Calu3 (cell line): ENCODE measurements at places on chromosomes 6 and 20. TPM values are rescaled to one million over a fixed set of nuclear protein-coding genes. Genes with fewer than 3 reads are reported as not detected.
A peak's percentile ranks its signal among the peaks of the same experiment; 100 is the strongest.

PRSS16 gene
- total RNA-seq: 29.4 and 31.3 TPM in 2 replicates

RIN2 gene
- 9.8 and 9.9 TPM in 2 replicates for total RNA-seq

OPN5 gene
- total RNA-seq: not detected in 2 replicates

ADGRF1 gene
- total RNA-seq: 256 and 313 TPM in 2 replicates

PTPRT gene
- not detected in 2 replicates for total RNA-seq

DNA sequence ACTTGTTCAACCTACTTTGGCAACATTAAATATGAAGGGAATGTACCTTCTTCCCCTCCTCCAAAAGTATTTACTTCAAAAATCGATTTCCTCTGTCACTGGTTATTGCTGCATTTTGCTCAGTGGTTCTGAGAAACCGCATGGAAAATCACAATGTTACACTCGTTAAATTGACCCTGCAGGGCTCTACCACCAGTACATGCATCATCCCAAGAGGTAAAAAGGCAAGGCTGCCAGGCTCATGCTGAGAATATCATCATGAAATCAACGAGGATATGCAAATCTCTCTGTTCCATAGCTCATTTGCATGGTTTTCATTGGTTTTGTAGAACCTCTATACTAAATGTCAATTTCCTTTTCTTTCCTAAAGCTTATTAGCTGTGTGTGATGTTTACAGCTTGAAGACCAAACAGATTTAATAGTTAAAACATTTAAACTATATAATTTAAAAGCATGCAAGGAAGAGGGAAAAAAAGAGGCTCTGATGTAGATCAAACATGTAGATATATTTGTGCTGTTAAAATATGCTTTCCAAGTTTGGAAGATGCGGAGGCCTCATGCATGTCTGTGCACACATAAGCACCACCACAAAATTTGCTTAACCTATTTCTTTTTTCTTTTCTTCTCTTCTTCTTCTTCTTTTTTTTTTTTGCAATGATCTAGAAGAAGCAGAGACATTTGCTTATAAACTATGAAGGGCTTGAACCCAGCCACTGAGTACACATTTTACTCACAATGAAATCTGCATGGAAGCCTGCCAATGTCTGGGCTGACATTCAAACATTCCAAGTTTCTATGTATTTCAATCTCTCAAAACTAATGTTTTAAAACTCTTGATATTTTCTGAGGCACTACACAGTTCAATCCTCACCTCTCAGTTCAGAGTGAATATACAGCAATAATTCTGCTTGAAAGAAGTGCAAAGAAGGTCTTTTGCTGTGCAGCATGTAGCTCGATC lies 194.0 kb downstream of the GMPR start:
- no peak for DNase-seq

DNA sequence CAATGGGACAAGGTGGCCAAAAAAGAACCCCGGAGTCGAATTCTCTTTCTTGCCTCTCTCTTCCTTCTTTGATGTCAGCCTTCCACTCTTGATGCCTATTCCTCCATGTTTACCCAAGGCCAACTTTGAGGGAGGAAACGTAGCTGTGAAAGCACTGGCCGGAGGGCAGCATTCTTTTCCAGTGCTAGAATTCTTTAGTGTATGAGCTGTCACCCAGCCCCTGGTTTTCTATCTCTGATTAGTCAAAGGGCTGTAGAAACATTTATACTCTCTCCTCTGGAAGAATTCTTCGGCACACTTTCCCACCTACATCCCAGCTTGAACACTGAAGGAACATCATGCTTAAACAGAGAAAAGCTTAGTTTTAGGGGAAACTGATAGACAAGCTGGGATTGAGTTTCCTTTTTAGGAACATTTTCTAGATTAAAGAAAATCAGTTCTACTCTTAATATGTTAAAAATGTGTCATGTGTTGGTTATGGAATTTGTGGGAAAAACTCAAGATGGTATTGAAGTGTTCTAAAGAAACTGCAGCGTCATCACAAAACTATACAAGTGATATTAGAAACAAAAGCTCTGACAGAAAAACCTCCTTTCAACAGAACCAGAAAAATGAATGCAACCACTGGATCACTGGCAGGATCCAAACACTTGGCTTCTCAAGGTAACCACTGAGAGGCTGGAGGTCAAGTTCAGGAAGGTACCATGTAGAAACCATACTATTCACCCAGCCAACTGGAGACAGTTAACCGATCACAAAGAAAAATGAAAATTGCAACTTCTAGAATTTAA lies 20.7 kb upstream of the UTRN start:
- DNase-seq: peak; percentile 70

- no peak for DNase-seq
These were observed 108.7 kb upstream of the CNKSR3 start for GRCh38 chr6:154619146-154619545.

DNA sequence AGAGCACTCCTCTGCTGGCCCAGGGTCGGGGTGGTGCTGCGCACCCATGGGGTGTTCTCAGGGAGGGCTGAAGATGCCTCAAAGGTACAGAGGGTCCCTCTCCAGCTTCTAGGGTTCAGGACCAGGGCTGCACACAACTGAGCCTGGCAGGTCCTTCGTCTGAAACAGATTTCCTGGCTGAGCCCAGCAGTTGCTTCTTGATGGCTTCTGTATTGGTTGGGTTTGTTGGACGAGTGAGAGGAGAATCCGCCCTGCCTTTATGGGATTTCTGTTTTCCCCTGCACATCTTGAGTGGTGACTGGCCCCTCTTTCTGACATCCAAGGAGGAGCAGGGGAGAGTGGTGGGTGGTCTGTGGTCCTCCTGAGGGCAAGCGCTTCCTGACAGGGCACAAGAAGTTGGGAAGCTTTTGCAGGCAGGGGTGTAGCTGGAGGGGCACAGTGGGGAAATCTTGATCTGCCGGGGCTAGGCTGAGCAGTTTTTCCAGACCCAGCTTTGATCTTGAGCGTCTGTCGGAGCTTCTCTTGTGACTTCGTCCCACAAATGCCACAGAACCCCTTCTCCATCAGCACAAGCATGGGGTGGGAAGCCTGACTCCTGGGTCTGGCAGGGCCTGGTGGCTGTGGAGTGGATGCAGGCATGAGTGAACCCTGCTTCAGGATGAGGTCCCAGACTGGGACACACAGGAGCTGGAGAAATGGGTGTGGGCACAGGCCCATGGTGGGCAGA lies 116.5 kb downstream of the SYNDIG1 start:
- DNase-seq: no peak

- no peak for DNase-seq
These were observed 4.2 kb downstream of the BRD2 start for GRCh38 chr6:32972353-32973143.

- DNase-seq: peak; percentile 26
These were observed 11.5 kb downstream of the GNL1 start for GRCh38 chr6:30544666-30545272.

DNA sequence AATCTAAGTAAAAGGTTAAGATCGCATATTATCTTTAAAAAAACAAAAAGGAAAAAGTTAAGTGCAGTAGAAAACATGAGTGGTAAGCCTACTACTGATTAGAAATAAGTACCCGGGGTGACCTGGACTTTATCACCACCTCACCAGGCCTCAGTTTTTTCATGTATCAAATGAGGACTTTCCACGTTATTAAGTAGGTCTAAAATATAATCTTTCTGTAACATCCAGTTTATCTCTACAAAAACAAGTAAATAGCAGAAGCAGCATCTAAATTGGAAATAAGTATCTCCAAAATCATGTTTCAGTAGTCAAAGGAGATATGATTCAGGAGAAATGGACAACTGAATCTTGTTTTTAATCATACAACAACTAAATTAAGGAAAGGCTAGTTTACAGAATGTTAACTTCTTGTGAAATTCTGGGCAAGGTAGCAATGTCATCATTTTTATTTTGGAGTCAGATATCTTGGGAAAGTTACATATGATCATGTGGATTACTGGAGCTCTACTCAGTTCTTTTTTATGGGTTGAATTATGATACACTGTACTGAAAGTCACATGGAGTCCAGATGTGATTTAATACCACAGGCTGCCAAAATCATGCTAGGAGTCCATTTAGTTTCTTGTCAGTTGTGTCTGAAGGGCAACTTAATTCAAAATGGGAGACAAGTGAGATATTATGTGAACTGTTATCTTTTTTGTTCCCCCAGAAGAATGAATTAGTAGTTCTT lies 114.7 kb upstream of the PRL start:
- no peak for DNase-seq

- no peak for DNase-seq
These were observed 231.5 kb upstream of the SUPT3H start for GRCh38 chr6:45609141-45609638.

GRCh38 chr6:80170433-80170832 lies 64.0 kb downstream of the BCKDHB start:
- no peak for DNase-seq

GRCh38 chr20:20271271-20271670 lies 96.6 kb upstream of the INSM1 start:
- no peak for DNase-seq

DNA sequence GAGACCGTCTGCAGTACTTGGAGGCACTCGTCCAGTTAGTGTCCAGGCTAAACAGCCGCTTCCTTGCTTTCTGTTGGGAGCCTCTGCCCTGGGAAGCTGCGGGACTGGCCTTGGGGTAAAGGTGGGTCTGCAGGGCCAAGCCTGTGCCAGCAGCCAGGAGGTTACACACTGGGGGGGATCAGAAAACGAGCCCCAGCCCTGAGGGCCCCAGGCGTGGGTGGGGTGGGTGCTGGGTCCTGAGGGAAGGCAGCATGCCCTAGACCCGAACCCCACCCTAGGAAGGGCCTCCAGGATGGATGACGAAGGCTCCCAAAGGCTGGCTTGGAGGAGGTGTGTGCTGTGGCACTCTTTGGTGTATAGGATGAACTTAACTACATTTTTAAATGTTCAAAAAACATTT lies 335.2 kb downstream of the ZFAND3 start:
- DNase-seq: no peak

GRCh38 chr6:157020398-157020797 lies 243.2 kb downstream of the ARID1B start:
- no peak for DNase-seq

- DNase-seq: no peak
These were observed 72.2 kb downstream of the UST start for GRCh38 chr6:148818939-148819575.

DNA sequence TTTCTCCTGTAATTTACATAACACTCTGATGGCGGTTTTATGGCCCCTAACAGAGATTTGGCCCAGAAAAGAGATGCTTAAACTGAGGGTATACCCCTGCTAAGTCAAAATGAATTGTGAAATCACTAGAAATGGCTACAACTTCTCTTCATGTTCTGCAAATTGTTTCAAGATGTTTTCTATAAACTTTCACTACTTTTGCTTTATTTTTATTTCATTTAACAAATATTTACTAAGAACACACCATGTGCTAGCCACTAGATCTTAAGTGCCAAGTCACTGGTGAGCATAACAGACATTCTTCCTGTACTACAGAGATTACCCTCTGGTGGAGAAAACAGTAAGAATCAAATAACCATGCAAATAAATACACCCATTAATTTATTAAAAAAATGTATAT lies 87.6 kb downstream of the KCNQ5 start:
- no peak for DNase-seq

GRCh38 chr6:56649053-56649769 lies 6.5 kb upstream of the DST start:
- DNase-seq: no peak

GRCh38 chr20:41329435-41330342 lies 10.9 kb upstream of the LPIN3 start:
- peak; percentile 41 for DNase-seq

- DNase-seq: no peak
These were observed 34.5 kb upstream of the TSPYL1 start for GRCh38 chr6:116314218-116314617.

- no peak for DNase-seq
These were observed 3.8 kb downstream of the GID8 start for GRCh38 chr20:62941792-62942191.
